ENCODE measurements at places on chromosomes 7 and 10.
A peak's percentile ranks its signal among the peaks of the same experiment; 100 is the strongest.

- DNase-seq: no peak
Observed at GRCh38 chr7:150972023-150972468, 6.1 kb downstream of the KCNH2 start.

- DNase-seq: no peak
Observed at GRCh38 chr10:79285315-79286197, 61.7 kb upstream of the PPIF start.

GRCh38 chr10:83448013-83448412, 691.3 kb upstream of the GHITM start:
- DNase-seq: no peak

DNA sequence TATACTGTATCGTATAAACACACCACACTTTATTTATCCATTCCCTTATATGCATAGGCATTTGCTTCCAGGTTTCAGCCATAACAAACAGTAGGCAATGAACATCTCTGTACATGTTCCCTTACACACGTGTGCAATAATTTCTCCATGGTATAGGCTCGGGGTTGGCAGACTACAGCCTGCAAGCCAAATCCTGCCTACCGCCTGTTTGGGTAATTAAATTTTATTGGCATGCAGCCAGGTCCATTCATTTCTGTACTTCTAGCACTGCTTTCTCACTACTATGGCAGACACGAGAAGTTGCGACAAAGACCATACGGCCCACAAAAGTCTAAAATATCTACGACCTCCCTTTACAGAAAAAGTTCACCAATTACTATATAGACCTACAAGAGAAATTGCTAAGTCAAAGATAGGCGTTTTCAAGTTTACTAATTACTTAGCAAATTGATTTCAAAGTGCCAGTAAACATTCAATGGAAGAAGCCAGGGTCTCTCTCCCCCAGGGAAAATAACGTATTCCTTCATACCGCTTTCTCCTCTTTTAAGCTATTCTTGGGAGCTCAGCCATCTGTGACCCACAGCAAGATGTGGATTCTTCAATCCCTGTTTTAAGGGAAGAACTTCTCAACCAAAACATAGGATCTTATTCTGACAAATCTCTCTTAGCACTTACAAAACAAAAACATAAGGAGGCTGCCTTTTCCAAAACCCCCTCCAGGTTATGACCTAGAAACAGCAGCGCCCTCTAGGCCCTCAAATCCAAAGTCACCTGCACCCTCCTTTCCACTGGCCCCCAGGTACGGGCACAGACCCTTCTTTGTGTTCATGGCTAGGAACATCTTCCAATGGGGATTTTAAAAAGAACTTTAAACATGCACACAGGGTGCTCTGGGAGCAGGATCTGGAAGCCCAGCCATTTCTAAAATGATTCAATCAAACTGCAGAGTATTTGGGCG, 100.5 kb downstream of the FGFR2 start:
- DNase-seq: no peak

DNA sequence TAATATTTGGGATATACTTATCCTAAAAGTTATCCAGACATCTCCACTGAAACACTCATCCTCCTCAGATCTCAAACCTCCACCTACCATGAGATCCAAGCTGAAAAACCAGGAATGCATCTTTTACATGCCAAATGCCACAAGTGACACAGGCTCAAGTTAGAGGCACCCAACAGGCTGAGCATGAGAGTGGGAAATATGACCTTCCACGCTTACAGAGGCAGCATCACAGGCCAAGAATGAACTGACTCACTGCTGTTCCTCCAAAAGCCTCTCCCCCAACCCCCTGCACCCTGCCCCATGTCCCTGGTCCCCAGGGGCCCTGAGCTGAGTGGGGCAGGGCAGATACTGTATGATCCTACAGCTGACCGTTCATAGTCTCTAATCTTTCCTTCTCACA, 4.8 kb upstream of the MTPAP start:
- no peak for DNase-seq

DNA sequence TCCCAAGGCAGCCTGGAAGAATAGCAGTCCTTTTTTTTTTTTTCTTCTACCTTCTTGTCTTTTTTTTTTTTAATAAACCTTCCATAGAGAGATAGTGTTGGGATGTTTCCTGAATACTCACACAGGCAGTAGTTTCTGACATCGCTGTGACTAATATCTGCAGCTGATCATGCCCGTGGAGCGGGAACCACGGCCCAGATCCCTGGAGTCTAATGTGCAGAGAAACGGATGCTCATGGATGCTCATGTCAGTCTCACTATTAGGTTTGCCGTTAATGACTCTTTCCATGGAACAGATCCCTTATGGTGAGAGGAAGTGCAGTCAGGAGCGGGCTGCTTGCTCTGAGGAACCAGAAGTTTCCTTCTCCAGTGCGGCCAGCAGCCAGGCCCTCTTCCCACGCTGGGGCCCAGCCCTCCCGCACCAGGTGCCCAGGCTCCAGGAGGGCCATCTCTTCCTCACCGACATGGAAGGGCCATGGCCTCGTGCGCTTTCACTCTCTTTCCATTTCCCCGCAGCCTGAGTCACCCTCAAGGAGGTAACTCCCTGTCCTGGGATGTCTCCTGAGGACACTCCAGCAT, 132.5 kb downstream of the WDR37 start:
- DNase-seq: no peak

GRCh38 chr7:828793-829561, 3.3 kb upstream of the SUN1 start:
- no peak for DNase-seq

- DNase-seq: no peak
Observed at GRCh38 chr7:117020591-117020973, 67.3 kb downstream of the ST7 start.

- DNase-seq: no peak
Observed at GRCh38 chr10:121694327-121694965, 96.2 kb upstream of the FGFR2 start.

DNA sequence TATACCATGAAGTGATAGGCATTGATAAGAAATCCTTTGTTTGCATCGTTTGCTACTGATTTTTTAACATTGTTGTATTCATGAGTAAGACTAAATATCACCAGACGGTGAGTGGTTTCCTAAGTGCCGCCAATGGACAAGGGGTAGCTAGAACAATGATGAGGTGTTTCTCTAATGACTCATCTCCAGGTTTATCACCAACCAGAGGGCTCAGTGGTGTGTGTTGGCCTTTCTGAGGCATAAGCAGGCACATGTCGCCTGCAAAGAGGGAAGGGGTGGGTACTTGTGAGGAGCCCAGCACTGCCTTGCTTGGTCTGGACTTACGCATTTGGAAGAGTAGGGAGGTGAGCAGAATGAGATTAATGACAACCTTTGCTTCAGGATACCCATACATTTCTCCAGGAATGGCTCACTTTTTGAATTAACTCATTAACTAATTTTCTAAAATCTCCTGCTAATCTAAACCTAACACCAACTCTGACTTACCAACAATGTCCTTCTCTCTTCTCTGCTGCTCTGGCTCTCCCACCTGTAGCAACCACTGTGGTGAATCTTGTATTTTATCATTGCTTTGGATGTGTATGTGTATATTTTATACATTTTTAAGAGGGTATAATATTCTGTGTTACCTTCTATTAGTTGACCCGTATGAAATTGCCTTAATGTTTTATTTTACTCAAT, 722.6 kb downstream of the GRID1 start:
- no peak for DNase-seq

GRCh38 chr7:100812729-100813128, 14.6 kb downstream of the EPHB4 start:
- DNase-seq: no peak

DNA sequence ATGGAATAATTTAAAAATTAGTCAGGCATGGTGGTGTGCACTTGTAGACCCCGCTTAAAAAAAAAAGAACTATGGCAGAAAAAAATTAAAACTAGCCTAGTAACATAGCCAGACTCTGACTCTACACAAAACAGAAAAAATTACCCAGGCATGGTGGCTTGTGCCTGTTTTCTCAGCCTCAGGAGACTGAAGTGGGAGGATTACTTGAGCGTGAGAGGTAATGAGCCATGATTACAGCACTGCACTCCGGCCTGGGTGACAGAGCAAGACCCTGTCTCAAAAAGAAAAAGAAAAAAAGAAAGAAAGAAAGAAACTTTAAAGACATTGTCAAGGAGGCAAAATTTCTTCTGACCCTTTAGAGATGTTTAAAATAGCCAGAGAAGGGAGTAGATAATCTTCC, 109.0 kb upstream of the TMEM106B start:
- no peak for DNase-seq

GRCh38 chr10:77608281-77608680, 29.3 kb downstream of the KCNMA1 start:
- DNase-seq: no peak

DNA sequence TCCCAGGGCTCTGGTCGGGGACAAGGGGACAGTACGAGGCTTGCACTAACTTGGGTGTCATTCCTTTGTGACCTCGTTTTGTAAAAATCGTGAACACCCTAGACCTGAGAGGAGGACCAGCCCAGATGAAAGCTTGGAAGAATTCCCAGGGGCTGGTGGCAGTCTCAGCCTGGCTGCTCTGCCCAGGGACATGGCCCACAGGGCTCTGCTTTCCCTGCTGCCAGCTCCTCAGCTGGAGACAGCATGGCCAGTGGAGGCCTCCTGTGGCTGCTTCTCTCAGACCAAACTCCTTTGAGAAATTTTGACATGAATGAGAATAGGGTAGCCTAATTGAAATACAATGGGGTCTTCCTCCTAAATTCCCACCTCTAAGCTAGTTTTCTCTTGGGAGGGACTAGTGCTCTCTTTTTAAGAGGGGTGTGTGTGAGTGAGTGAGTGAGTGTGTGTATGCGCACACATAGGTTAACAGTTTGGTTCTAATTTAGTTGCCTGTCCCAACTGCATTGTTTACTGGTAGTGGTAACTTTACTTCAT, 140.3 kb upstream of the EFCAB10 start:
- no peak for DNase-seq

- DNase-seq: no peak
Observed at GRCh38 chr10:103617602-103618385, 124.3 kb downstream of the NEURL1 start.

DNA sequence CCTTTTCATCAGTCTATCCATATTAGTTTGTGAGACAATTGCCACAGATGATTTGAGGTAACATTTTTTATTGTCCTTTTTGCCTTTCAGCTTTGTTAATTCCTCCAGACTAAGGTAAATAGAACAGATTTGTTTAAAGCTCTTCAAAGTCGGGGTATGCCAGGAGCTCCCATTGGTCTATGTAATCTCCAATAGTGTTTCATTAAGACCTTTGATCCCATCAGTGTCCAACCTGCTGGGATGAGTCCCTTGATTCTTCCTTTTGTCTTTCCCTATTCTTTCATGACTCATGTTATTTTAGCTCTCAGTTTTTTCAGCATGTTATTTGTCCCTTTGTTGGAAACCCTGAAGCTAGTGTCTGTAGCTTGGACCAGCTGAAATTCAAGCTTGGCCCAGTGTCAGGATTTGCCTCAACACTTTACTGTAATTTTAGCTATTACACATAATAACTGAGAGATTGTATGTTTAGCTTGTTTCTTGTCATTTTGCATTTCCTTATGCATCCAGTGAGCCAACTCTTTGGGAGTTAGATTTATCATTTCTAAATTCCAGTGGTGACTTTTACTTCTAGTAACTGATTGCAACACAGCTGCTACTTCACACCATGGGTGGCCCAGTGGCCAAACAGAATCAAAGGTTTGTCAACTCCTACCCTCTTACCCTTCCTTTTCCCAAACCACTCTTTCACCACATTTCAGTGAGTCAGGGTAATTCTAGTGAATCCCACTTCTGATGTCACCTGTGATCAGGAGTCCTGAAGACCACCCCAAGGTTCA, 15.3 kb downstream of the AGBL3 start:
- DNase-seq: no peak

- DNase-seq: no peak
Observed at GRCh38 chr7:155375337-155376277, 77.9 kb downstream of the INSIG1 start.

DNA sequence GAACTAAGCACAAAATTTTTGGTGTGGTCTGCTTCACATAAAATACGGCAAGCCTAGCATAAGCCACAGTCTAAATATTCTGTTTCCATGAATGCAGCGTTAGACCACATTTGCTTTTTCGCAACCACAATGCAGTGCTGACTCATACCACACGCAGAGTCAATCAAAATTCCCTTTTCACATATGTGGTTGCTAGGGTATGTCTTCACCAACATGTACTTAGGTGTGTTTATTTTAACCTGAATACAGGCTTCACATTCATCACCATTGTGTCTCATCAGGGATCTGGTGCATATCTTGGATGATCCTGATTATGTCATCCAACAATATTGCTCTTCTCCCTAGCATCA, 90.8 kb downstream of the CHN2 start:
- no peak for DNase-seq

DNA sequence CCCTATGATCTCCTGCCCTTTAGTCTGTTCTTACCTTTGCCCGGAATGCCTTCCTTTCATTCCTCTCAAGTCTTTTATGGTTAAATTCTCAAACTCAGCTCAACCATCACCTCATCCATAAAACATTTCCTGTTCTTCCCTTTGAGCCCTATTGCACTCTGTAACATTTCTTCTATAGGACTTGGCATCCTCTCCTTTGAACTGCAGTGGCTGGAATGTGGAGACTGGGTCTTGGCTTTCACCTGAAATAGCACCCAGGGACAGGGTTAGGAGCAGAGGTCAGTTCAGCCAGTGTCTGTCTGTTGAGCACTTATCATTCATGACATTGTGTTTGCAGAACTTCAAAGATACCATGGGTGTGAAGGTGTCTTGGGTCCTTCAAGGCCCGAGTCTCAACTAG, 7.2 kb downstream of the NFE2L3 start:
- DNase-seq: no peak

- no peak for DNase-seq
Observed at GRCh38 chr10:129960481-129961156, 3.5 kb downstream of the EBF3 start.

DNA sequence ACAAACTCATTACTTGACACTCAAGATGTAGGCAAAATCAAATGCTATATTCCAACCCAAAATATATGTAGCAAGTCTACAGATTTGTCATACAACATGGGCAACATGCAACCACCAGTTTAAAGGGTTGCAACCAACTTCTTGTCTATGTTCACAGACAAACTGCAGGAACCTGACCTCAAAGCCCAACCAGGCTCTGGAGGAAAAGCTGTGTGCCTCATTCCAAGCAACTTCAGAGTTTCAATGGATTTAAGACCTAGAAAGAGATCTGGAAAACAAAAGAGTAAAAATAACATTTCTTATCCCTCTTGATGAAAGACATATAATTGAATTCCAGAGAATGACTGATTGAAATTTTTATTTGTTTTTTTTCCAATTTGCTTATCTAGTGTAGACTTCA, 300.5 kb upstream of the ETV1 start:
- no peak for DNase-seq

DNA sequence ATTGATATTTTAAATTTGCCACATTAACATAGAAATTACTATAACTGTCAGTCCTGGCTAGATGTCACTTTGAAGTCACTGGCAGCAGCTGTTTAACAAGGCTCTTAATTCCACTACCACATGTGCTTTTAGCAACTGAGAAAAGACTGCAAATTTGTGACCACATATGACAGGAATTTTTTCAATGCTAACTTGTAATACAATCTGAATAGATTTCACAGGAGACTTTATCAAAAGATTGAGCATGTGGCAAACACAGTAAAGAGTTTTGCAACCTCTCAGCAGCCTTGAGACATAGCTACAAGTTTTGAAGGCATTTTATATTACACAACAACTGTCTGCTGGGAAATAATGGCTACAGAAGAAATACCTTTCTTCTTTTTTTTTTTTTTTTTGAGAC, 73.0 kb downstream of the MICU1 start:
- DNase-seq: no peak

GRCh38 chr7:28200598-28200997, 20.0 kb upstream of the JAZF1 start:
- peak; percentile 16 for DNase-seq

All from central memory CD8-positive, alpha-beta T cell (primary cell).